SW 1271 (cell line): ENCODE measurements at places on chromosomes 16 and 17.

GRCh38 chr16:55257966-55258613 lies 65.9 kb upstream of the IRX6 start:
- no peak for DNase-seq

- no peak for DNase-seq
Observed at GRCh38 chr17:27496437-27496943, 40.2 kb downstream of the KSR1 start.

DNA sequence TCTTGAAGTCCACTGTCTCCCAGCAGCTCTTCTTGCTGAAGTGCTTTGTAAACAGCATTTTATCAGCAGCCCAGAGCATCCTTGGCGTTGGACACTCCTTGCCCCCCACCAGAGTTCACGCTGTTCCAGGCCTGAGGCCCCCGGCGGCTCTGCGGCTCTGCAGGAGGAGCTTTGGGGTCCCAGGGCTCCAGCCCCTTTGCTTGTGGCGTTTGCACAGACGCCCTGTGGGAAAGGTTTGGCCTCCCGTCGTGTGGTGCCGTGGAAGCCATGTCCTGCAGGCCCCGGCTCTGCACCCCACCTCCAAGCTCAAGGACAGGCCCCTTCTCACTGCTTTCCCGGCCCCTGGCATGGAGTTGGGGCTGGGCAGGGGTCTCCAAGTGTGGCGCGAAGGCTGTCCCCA lies 14.1 kb downstream of the METRNL start:
- DNase-seq = no peak

GRCh38 chr17:57948555-57949420 lies 6.4 kb downstream of the CUEDC1 start:
- DNase-seq = peak; percentile 83

DNA sequence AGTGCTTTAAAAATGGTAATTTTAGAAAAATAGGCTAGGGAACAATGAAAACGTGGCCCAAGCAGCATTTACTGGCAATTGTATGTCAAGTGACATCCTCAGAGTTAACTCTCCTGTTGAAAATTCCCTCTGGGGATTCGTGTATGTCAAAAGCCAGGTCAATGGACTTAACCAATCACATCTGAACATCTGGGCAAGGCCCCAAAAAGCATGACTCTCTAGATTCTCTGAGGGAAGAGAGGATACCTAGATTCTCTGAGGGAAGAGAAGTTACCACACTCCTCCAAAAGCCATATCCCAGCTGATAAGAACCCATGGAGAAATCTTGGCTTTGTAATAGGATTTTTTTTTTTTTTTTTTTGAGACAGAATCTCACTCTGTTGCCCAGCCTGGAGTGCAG lies 23.5 kb downstream of the NFE2L1 start:
- DNase-seq = no peak

DNA sequence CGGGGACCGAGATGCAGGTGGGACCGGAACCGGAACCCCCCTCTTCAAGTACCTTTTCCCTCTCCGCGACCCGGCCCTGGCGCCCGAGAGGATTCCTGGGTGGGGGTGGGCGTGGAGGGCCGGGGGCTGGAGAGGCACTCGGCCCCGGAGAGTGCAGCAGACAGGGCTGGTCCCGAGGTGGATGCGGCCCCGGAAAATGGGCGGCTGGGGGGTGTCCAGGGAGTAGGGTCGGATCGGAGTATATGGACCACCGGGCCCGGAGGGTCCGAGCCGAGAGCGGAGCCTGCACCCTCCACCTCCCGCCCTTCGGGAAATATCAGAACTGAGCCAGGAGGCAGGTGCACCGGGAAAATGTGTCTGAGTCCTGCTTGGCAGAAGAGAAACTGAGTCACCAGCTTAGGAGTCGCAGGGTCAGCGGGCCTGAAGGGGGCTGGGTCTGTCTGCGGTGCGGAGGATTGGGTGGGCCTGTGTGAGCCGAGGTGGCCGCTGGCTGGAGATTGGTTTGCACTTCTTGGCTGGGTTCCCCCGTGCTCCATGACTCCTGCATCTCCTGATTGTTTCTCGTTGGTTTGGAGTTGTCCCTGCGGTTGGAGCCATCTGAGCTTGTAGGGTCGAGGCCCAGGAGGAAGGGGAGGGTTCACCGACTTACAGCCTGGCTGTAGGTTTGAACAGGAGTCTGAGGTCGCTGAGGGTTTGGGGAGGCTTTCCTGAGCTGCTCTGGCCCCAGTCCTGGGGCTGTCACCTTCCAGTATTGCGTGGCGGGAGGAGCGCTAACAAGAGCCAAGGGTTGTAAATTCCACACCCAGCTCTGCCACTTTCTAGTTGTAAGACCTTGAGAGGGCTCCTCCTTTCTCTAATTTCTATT lies 518 bp downstream of the SH2B1 start:
- DNase-seq = no peak

- peak; percentile 63 for DNase-seq
Observed at GRCh38 chr17:77096570-77097214, 44.1 kb upstream of the SEC14L1 start.

GRCh38 chr17:57011491-57012015 lies 33.6 kb downstream of the SCPEP1 start:
- no peak for DNase-seq

- no peak for DNase-seq
Observed at GRCh38 chr17:31400481-31400950, 9.0 kb downstream of the RAB11FIP4 start.

GRCh38 chr17:35717475-35717874 lies 14.0 kb upstream of the RASL10B start:
- no peak for DNase-seq

DNA sequence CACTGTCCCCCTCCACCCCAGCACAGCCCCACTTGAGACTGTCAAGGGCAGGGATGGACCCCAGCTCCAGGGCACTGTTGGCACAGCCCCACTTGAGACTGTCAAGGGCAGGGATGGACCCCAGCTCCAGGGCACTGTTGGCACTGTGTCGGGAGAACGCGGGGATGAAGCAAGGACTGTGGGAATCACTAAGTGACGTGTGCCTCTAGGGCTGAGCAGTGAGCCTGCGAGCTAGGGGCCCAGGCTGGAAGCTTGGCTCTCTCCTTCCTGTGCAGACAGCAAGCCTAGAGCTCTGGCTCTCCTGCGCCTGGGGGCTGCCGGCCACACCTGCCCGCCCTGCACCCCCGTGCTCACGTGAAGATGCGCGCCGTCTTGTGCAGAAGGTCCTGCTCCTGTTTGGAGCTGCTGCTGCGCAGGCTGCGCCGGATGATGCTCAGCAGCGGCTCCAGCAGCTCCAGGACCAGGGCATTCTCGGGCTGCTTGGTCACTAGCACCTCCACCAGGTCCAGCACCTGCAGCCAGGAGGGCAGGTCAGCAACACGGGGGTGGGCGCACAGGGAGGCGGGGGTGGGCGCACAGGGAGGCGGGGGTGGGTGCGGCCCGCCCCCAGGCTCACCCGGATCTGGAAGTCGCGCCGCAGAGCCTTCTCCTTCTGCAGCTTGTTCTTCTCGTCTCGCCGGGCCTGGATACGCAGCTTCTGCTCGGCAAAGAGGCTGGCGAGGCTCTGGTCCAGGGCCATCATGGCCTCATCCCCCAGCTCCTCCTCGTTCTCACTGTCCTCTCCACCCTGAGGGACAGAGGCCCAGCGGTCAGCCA lies 10.8 kb downstream of the MYBBP1A start:
- no peak for DNase-seq

- no peak for DNase-seq
Observed at GRCh38 chr17:41352597-41353366, 2.2 kb upstream of the KRT33A start.

DNA sequence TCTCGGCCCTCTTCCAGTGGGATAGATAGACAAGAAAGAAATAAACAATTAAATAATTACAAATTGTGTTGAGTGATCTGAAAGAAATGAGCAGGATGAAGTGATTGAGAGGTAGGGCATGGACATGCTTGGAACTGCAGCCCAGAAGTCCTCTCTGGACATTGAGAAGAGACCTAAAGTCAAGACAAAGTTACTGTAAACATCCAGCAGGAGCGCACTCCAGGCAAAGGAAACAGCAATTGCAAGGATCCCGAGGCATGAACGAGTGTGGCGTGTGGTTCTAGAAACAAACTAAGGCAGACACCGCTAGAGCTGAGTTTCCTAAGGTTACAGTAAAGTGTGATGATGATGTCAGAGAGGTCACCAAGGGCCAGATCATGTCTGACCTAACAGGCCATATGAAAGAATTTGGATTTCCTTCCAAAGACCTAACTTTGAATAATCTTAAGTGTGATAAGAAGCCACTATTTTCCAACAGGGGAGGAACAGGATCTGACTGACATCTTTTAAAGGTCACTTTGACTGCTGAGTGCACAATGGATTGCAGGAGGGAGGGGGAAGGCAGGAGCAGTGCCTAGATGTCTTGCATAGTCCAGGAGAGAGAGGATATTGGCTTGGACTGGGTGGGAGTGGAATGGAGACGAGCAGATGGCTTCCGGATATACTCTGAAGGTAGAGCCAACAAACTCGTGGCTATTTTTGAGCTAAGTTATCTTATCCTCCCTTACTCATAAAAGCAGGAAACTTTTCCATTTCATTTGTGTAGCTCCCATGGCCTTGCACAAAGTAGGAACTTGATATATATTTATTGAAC lies 19.0 kb downstream of the ABCC12 start:
- DNase-seq = no peak

DNA sequence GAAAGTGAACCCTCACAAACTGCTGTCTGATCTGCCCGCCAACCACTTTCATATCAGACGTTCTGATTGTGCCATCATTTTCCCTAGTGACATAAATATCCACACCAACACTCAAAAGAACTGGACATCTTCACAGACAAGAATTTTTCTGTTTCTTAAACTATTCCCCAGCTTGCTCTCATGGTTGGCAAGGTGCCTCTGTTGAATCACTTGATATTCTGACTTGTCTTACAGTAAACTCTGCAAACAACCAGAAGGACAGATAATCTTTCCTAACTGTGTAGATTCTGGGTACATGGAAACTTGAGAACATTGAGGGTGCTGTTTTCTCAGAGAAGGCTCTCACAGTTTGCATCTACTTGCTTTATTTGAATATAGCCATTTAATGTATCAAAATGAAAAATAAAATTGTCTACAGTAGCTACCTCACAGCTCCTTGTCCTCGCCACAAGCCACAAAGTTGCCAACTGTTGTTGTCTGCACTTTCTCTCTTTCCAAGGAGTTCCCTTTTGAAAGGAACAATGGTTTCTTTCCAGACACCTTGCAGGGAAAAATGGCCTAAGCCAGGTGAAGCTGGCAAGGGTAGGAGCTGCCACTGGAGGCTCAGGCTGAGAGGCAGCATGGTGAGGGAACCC lies 46.0 kb upstream of the ADAMTS18 start:
- no peak for DNase-seq

- DNase-seq = no peak
Observed at GRCh38 chr16:68493412-68494070, 45.2 kb upstream of the SMPD3 start.

DNA sequence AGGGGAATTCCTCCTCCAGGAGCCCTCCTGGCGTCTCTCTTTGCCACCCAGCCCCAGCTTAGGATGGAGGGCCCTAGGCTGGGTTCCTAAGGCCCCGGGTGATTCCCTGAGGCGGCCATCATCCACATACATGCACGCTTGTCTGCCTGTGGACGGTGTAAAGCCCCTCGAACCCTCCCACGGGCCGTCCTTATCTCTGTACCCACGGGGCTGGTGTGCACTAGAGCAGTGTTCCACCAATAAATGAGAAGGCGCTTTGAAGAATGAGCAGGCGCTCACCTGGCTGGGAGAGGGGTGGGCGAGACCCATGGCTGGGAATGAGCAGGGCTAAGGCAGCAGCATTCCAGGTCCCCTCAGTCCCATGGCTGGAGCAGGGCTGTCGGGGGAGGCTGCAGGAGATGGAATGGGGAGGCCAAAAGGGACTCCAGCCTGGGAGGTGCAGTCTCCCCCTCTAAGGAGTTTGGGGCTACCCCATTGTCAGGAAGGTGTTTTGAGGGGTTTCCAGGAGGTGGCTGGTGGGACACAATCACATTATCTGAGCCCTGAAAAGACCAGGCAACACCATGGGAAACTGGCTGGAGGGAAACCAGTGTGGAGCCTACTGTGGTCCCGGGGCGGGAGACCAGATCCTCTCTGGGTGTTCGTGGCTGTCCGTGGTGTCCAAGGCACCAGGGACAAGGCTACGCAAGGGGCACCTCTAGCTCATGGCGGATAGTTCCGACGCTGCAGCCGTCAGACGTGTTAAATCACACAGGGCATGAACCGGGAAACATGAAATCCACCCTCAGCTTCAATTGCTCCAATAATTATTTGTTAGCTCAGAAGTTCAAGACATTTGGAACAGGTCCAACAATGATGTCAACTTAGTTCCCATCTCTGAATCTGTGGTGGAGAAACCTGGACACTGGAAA lies 87.5 kb upstream of the DNAH17 start:
- DNase-seq = no peak

DNA sequence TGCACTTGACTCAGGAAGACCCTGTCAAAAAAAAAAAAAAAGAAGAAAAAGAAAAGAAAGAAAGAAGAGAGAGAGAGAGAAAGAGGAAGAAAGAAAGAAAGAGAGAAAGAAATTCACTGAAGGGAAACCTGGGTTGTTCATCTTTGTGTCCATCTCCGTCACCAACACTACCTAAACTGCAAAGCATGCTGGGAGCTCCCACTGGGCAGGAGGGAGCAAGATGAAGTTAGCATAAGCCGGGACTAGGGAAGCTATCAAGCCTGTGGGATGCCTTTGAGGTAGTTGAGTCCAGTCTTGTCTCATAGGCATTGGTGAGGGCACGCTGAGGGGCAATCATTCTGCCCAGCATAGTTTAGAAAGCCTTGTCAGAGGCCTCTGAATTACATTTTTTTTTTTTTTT lies 7.6 kb upstream of the CBFB start:
- DNase-seq = no peak

- no peak for DNase-seq
Observed at GRCh38 chr16:89278441-89279240, 61.1 kb downstream of the ZNF778 start.

- DNase-seq = no peak
Observed at GRCh38 chr17:1829216-1829591, 498 bp downstream of the SMYD4 start.

- no peak for DNase-seq
Observed at GRCh38 chr17:48568499-48569239, 9.5 kb downstream of the HOXB4 start.

- DNase-seq = no peak
Observed at GRCh38 chr17:19306160-19307111, 56.1 kb downstream of the B9D1 start.
